ENCODE measurements at places on chromosomes 7 and 10.

GRCh38 chr7:20201380-20201779, 15.8 kb downstream of the MACC1 start:
- DNase-seq: no peak

DNA sequence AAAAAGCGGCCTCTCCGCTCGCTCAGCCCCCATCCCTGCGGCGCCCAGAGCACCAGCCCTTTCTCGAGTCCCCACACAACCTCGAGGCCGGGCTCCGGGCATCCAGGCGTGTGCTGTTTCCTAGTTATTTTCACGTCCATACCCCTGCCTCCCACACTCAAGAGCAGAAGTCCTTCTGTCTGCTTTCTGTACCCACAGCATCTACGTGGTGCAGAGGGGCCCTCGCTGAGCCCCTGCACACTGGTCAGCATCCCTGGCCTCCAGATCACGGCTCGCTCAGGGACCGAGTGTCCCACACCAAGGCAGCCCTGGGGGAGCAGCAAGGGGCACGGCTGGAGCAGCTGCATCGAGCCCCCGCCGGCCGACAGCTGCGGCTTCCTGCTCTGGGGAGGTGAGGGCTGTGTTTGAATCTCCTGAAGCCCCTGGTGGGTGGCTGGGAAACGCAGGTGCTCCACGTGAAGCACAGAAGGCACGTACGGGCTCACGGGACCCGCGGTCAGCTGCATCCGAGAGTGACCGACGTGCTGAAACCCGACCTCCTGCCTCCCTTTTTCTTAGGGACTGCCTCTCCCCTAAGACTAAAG, 333.1 kb downstream of the DNAJB6 start:
- DNase-seq: no peak

- DNase-seq: peak; percentile 67
Observed at GRCh38 chr7:50307368-50308032, 3.0 kb downstream of the IKZF1 start.

- DNase-seq: no peak
Observed at GRCh38 chr10:119119400-119119799, 15.5 kb downstream of the DENND10 start.

DNA sequence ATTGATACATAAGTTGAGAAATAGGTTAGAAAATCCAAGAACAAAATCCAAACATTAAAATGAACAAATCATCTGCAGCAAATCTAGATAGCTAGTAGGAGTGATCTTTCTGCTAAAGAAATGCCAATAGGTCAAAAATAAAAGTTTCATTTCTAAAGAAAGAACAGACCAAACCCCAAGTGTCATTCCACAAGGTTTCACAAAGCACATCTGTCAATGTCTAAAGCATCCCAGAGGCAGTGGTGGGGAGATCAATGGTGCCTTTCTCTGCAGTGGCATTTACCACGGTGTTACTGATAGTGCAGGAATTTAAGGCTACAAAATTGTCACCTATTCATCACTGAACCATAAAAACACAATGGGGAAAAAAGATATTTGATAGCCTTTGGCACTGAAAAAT, 147.9 kb downstream of the PARD3 start:
- DNase-seq: no peak

GRCh38 chr7:17340655-17341054, 42.2 kb downstream of the AHR start:
- DNase-seq: no peak

DNA sequence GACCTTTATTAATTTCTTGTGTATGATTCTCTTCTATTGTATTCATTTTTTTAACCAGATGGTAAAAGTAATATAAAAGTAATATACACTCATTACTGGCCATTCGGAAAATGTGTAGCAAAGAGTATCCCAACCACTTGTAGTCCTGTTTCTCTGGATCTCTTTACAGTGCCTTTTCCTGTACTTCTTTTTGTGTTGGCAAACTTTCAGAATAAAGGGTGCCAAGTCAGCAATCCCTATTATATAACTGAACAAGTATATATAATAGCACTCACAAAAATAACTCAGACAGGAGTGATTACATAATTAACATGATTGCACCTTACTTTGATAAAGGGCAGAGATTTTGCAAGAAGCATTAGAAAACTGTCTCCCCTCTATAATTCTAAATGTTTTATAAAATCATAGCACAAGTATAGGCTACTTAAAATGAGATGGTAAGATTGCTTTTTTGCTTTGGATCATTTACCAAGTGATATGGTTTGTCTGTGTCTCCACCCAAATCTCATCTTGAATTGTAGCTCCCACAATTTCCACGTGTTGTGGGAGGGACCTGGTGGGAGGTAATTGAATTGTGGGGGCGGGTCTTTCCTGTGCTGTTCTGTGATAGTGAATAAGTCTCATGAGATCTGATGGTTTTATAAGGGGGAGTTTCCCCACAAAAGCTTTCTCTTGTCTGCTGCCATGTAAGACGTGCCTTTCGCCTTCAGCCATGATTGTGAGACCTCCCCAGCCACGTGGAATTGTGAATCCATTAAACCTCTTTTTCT, 41.5 kb upstream of the EPC1 start:
- DNase-seq: no peak

GRCh38 chr10:16902606-16903005, 85.4 kb upstream of the RSU1 start:
- DNase-seq: peak; percentile 19

GRCh38 chr10:34187201-34187600, 627.9 kb downstream of the PARD3 start:
- DNase-seq: no peak

GRCh38 chr7:149883452-149883861, 9.7 kb downstream of the ATP6V0E2 start:
- DNase-seq: peak; percentile 61

DNA sequence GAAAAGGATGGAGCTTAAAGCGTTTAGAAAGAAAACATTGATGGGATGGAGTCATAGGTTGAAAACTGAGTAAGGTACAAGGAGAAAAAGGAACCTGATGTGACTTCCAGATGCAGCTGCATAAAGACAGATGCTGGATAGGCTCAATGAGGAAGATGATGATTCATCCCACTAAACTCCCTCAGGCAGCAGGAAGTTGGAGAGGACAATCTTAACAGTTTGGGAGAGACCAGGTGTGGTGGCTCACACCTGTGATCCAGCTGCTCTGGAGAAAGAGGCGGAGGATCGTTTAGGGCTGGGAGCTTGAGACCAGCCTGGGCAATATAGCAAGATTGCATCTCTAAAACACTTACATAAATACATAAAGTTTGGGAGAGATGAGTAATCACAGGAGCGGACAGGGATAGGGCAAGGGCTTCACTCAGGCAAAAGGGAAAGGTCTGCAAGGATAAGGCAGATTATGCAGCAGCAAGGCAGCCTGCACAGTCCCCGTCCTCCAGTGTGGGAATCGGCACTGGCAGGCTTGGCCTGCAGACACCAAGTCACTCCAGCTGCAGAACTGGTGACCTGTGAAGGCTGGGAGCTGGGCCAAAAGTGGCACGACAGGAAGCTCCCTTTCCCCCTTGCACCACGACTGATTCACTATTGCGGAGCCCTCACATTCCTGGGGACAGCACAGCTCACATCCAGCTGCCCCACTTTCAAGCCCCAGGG, 438.5 kb downstream of the GRID1 start:
- no peak for DNase-seq

- no peak for DNase-seq
Observed at GRCh38 chr7:136956232-136956631, 87.8 kb downstream of the CHRM2 start.

GRCh38 chr7:106166651-106167342, 54.7 kb upstream of the SYPL1 start:
- peak; percentile 28 for DNase-seq

- DNase-seq: no peak
Observed at GRCh38 chr10:102111276-102111675, 8.9 kb downstream of the LDB1 start.

- no peak for DNase-seq
Observed at GRCh38 chr7:132347123-132347522, 229.1 kb downstream of the PLXNA4 start.

DNA sequence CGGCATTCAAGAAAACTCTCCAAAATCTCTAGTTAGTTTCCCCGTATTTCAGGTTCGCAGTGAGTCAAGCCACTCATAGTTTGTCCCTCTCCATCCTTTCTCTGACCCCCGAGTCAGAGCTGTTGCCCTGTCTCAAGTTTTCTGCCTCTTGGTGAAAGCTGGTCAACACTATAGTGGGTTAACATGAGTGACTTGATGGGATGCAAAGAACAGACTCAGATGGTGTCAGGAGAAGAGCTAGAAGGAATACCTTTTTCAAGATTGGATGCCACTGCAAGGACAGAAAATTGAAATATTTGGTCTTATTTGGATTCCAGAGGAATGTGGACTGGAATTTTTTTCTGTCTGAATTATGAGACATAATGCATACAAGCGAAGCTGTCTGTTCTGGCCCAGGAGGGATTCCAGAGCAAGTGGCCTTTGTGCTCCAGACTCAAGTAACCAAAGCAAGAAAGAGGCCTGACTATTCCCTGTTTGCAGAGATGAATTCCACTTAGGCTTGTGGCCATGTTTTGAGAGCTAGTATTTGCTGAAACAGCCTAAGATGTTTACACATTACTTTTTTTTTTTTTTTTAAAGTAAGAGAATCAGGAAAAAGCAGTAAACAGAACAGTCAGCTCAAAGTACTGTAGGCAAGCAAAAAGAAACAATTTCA, 67.4 kb downstream of the VWC2 start:
- no peak for DNase-seq

DNA sequence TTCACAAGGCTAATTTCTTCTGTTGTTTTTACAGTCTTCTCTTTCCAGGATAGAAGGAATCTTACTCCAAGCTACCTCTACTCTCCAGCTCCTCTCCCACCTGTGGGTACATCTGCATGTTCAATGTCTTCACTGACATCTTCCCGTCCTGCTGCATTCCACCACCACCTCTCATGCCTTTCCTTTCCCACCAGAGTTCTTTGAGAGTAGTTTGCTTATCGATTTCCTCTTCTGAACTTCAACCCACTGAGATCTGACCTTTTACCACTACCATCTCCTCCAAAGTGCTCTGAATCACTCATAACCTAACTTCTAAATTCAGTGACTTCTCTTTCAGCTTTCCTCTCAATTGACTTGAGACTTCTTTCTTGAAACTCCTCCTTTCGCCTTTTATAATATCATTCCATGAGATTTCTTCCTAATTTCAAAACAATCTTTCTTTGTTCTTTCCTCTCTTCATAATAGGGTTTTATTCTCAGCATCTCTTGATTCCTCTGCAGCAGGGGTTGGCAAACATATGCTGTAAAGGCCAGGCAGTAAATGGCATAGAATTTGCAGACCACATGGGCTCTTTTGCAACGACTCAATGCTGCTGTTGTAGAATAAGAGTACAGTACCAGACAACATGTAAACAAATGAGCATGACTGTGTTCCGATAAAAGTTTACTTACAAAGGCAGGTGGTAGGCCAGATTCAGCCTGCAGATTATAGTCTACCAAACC, 22.1 kb downstream of the ACSL5 start:
- DNase-seq: no peak

- no peak for DNase-seq
Observed at GRCh38 chr7:141837683-141838082, 3.6 kb downstream of the PRSS37 start.

- peak; percentile 11 for DNase-seq
Observed at GRCh38 chr7:132575982-132576720, at the start of gene PLXNA4. Gene PLXNA4, minus strand, starts transcription at chr7:132576470. Its CDS starts 67,777 bp downstream, at chr7:132508693.

GRCh38 chr10:129560361-129560760, 93.3 kb downstream of the MGMT start:
- no peak for DNase-seq

GRCh38 chr10:98349508-98349922, 65.5 kb downstream of the PYROXD2 start:
- no peak for DNase-seq

GRCh38 chr10:118332948-118333710, 9.0 kb downstream of the FAM204A start:
- no peak for DNase-seq

GRCh38 chr7:124489925-124490324, 275.7 kb downstream of the GPR37 start:
- DNase-seq: no peak

DNA sequence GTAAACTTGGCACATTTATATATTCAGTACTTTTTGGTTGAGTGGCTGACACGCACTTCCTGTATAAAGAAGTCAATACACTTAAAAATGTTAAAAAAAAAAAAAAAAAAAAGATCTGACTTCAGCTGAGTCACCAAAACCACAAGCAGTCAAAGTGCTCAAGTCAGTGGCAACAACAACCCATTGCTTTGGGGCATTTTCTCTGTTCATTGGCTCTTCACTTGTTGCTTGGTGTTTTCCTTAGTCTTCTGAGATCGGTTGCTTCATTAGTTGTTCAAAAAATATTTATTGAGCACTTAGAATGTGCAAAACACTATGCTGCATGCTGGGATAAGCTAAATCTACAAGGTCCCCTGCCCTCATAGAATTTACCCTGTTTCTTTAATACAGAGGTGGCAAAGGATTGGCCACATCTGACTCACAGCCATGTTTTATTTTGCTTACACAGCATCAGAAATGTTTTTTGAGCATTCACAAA, 63.7 kb downstream of the ZNRF2 start:
- peak; percentile 32 for DNase-seq

GRCh38 chr7:120097774-120098173, 175.2 kb upstream of the KCND2 start:
- no peak for DNase-seq

GRCh38 chr7:35258125-35258867, 4.4 kb upstream of the TBX20 start:
- DNase-seq: no peak

DNA sequence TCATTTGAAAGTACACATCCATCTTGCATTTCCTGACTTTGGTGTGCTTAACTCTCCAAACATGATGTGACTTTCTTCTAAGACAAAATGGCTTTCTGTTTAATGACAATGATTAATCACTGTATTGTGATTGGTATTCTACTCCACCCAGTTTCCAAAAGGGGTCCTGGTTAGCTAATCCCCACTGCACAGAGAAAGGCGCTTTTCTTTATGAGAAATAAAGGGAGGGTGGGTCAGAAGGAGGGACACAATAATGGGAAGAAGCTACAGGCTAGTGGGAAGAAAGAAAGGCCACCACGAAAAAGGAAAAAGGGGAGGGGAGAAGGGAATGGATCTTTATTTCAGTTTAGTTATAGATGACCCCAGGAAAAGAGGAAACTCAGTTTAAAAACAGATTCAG, 69.2 kb downstream of the PRTFDC1 start:
- DNase-seq: no peak

DNA sequence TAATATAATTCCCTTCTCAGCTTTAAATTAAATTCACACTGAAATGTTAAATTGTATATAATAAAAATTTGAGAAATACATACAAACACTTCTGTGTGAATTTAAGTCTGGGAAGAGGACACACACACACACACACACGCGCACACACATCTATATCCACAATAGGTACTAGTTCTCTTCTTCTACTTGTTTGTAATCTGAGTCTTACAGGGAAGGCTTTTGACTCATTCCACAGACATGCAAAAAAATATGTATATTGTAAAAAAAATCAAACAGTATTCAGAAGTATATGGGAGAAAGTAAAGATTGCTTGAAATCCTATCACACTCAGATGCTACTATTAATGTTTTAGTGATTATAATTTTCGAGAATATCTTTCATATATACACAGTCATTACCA, 276.2 kb downstream of the MDFIC start:
- DNase-seq: no peak

- DNase-seq: no peak
Observed at GRCh38 chr10:43399320-43400310, 9.4 kb downstream of the HNRNPF start.

- peak; percentile 57 for DNase-seq
Observed at GRCh38 chr10:80530251-80530650, 7.5 kb upstream of the SH2D4B start.

GRCh38 chr7:56570968-56571367, 454.8 kb upstream of the NUPR2 start:
- no peak for DNase-seq

GRCh38 chr7:30805081-30805691, 34.0 kb downstream of the MINDY4 start:
- DNase-seq: no peak

GRCh38 chr10:23088609-23089008, 6.8 kb upstream of the MSRB2 start:
- no peak for DNase-seq
